ENCODE measurements at places on chromosomes 13 and 19.

DNA sequence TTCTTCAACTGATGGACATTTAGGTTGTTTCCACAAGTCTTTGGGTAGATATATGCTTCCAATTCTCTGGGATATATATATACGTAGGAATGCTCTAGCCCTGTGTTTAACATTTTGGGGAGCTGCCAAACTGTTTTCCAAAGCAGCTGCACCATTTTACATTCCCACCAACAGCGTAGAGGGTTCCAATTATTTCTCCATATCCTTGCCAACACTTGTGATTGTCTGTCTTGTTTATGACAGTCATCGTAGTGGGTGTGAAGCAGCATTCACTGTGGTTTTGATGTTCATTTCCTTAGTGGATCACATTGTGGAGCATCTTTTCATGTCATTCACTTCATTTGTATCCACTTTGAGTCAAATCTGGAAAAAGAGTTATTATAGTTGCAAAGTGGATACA, 4.7 kb upstream of the CBLC start:
- DNase-seq, result no peak

- DNase-seq, result no peak
These were observed 14.4 kb upstream of the GTF2F2 start for GRCh38 chr13:45105895-45106294.

GRCh38 chr19:16066611-16067104, 9.6 kb upstream of the TPM4 start:
- no peak for DNase-seq

- DNase-seq, result no peak
These were observed 408.5 kb downstream of the DLEU7 start for GRCh38 chr13:50435011-50435410.

DNA sequence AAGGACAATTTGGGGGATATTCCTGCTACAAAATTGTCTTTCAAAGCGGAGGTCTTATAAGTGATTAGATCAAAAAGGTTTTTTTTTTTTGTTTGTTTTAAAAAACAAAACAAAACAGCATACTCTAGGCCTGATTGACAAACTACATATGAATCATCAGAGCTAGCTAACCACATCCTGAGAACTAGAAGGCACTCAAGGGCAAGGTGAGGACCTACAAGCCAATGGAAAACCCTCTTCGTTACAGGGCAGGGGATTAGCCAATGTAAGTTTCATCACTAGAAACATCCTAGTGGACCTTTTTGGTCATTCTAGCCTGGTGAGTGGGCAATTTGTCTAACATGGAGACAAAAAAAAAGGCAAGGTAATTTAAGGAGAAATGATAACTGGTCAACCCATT, 428.6 kb downstream of the RFC3 start:
- DNase-seq, result no peak

DNA sequence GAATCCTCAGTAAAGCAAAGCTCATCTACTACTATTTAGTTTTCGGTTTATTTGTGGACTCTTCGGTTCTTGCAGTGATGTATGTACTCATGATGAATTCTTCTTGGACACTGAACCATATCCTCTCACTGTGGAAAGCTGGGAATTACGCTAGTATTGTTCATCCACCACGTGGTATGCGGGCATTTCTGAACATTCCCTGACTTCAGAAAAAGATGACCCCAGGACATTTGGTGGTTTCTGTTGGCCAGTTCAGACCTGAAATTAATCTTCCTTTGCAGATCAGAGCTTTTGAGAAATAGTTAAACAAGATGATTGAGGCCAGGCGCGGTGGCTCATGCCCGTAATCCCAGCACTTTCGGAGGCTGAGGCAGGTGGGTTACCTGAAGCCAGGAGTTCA, 25.3 kb upstream of the FBN3 start:
- DNase-seq, result no peak

DNA sequence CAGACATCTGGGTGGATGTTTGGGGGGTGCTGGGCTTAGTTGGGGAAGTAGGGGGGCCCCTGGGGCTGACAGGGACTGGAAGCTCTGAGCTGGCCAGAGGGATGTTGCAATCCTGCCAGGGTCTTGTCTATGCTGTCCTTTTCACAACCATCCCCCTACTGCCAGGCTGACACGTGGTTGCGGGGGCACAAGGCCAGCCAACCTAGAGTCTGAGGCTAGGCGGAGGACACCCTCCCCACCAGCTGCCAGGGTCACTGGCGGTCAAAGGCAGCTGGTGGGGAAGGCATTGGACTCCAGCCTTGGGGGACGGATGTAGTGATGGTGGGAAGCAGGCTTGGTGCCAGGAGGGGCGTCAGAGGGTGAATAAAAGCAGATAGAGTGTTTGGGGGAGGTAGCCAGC, 1.6 kb upstream of the APOC1 start:
- no peak for DNase-seq

DNA sequence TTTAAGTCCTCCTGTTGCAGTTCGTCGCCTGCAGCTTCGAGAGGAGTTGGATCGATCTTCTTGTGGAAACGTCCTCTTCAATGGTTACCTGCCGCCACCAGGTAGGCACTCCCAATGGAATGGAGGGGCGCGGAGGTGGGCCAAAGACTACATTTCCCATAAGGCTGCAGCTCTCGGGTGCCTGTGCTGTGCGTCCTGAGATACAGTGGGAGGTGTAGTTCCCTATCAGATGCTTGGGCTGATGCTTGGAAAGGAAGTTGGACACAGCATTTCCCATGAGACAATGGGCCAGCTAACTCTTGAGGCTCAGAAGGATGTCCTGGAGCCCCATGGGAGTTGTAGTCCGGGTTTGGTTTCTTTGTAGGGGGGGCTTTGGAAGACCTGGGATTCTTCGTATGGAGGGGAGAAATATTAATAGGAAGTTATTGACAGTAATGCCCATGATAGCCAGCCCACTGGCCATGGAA, 1.8 kb downstream of the SHKBP1 start:
- no peak for DNase-seq

GRCh38 chr19:33234736-33235135, 9.1 kb upstream of the SLC7A10 start:
- DNase-seq, result no peak

DNA sequence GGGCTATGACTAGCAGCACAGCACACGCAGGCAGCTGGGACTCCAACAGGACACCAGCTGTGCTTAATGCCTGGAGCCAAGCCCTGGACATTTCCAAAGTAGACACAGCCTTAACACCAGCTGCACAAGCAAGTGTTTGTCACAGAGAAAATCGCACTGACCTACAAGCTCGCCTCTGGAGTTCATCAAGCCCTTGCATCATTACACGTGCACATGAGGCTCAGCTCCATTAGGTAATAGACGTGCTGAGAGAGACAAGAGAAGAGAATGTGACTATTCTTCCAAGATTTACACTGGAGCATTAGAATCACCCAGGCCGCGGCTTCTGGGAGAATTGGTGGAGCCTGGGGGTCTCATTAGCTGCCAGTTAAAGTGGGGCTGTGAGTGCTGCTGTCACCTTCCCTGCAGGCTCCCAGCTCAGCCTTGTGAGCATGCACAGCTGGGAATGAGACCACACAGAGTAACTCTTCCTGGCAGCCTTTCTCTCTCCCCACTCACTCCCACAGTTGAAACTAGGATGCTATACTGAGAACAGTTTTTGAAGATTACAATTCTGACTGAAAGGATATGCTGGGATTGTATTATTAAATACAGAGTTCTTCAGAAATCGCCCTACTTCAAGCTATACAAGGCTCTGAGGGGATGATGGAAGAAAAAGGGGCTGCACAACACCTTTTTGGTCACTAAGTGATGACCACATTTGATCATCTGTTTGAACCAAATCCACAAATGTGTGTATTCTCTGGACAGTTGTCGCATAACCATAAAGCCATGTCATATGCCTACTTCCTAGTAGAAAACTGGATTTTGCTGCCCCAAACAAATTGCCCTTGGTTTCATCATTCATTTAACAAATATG, 10.5 kb downstream of the STOML3 start:
- DNase-seq, result peak; percentile 80

DNA sequence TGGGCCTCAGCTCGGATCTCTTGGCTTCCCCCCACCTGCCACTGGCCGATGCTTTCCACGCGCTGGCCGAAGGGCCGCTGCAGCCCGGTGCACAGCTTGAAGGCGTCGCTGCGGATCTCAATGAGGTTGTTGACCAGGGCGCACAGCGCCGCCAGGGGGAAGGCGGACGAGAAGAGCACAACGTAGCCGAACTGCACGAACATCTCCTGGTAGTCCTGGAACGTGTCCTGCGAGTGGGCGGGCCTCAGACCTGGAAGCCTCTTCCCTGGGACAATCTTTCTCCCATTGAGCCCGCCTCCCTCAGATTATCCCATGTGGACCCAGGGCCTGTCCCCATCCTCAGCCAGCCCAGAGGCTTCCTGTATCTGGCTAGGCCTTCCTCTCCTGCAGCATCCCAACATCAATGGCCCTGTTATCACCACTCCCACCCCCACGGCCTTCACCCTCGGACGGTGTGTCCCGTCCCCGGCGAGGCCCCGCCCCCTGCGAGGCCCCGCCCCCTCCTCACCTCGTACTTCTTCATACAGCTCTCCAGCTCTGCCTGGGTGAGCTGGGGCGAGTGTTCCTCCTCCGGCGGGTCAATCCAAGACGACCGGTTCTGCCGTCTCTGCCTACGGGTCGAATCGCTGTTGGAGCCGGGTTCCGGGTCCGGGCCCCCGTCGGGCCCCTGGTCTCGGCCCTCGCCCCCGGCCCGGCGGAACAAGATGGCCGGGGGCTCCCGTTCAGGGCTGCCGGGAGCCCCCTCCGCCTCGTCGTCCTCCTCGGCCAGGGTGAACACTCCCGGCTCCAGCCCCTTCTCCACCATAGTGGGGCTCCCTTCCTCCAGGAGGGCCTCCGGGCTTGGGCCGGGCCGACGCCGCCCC, 6.8 kb downstream of the ANO8 start:
- DNase-seq, result peak; percentile 68

DNA sequence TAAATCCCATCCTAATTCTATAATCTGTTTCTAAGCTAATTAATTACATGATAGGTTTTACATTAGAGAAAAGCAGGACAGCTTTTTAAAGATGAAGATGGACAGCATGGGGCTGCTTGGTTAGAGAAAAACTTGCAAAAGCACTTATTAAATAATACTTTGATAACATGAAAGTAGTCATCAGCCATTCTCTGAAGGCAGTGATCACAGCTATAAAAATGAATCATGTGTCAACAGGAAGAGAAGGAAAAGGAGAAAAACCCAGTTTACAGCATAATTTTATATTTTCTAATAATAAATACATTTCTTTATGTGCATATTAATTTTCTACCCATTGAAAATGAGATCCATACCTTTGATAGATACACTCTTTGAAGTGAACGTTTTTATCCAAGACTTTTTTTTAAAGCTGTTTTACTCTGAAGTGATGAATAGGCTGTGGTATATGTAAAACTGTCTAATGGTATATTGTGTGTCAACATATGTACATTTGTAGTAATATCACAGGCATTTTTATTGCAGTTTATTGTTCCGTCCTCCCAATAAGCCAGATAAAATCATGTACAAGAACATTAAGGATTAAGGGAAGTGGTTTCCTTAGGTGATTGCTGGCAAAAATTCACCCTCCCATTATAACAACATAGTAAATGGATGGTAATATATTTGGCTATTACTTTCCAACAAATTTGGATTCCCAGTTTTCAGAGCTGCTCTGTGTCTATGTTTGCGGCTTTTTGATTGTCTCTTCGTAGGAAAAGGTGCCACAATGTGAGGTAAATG, 1.3 kb upstream of the KLF5 start:
- no peak for DNase-seq

GRCh38 chr13:48181482-48182145, 51.4 kb upstream of the ITM2B start:
- DNase-seq, result no peak

GRCh38 chr13:21080593-21080891, 19.2 kb upstream of the LATS2 start:
- no peak for DNase-seq

DNA sequence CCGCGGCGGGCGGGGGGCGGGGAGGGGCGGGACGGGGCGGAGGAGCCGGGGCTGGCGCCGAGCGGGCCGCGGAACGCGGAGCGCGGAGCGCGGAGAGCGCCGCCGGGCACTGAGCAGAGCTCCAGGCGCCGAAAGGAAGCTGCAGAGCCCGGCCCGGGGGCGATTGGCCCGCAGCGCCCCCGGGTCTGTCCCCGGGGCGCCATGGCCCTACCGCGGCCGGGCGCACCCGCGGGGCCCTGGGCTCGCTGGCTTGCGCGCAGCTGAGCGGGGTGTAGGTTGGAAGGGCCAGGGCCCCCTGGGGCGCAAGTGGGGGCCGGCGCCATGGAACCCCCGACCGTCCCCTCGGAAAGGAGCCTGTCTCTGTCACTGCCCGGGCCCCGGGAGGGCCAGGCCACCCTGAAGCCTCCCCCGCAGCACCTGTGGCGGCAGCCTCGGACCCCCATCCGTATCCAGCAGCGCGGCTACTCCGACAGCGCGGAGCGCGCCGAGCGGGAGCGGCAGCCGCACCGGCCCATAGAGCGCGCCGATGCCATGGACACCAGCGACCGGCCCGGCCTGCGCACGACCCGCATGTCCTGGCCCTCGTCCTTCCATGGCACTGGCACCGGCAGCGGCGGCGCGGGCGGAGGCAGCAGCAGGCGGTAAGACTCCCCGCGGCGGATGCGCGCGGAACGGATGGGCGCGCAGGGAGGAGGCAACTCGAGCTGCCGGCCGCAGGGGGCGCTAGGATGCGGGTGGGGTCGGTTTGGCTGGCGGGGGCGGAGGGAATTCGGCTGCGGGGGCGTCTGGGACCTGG, at the start of gene PDE4A:
Gene PDE4A, plus strand, starts transcription at position 95 of the 796 bp plus-strand sequence. Its CDS starts 227 bp downstream, at position 322.
- DNase-seq, result no peak

- DNase-seq, result peak; percentile 67
These were observed 172.4 kb downstream of the LACC1 start for GRCh38 chr13:44051918-44052675.

- no peak for DNase-seq
These were observed 197.1 kb downstream of the VWA8 start for GRCh38 chr13:41763782-41764181.

- DNase-seq, result no peak
These were observed 2.6 kb downstream of the GCDH start for GRCh38 chr19:12893582-12893981.

DNA sequence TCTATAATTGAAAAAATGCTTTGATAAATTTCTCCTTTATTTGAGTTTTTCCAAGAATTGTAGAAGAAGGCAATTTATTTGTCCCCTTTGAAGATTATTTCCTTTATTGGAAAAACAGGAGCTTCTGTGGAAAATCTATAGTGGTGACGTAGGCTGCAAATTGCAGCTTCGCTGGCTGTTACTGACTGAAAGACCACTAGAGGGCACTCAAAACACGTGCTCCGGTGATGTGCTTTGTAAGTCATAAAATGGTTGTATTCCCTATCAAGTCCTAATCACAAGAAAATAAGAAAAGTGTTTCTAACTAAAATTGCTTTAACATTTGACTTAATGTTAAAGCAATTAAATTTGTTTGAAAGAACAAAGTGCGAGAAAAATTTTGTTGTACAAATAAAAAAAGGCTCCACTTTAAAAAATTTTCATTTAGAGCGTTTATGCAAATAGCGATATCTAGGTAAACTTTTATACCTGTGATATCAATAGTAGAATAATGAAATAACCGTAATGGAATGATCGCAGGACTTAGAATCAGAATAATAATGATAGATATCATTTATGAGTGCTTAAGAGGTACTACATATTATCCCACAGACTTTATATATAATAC, 638.2 kb upstream of the SPRY2 start:
- peak; percentile 54 for DNase-seq

- DNase-seq, result no peak
These were observed 194.1 kb downstream of the NUFIP1 start for GRCh38 chr13:44795176-44795575.

GRCh38 chr19:46944123-46944748, 75.4 kb upstream of the NPAS1 start:
- DNase-seq, result no peak

GRCh38 chr13:90553159-90553558, 794.3 kb upstream of the MIR17HG start:
- no peak for DNase-seq
